ENCODE measurements at places on chromosomes 7 and 10.

GRCh38 chr10:111129363-111129762, 52.5 kb downstream of the ADRA2A start:
- no peak for DNase-seq

- no peak for DNase-seq
Measured at GRCh38 chr7:49596701-49597491, 176.5 kb upstream of the VWC2 start.

DNA sequence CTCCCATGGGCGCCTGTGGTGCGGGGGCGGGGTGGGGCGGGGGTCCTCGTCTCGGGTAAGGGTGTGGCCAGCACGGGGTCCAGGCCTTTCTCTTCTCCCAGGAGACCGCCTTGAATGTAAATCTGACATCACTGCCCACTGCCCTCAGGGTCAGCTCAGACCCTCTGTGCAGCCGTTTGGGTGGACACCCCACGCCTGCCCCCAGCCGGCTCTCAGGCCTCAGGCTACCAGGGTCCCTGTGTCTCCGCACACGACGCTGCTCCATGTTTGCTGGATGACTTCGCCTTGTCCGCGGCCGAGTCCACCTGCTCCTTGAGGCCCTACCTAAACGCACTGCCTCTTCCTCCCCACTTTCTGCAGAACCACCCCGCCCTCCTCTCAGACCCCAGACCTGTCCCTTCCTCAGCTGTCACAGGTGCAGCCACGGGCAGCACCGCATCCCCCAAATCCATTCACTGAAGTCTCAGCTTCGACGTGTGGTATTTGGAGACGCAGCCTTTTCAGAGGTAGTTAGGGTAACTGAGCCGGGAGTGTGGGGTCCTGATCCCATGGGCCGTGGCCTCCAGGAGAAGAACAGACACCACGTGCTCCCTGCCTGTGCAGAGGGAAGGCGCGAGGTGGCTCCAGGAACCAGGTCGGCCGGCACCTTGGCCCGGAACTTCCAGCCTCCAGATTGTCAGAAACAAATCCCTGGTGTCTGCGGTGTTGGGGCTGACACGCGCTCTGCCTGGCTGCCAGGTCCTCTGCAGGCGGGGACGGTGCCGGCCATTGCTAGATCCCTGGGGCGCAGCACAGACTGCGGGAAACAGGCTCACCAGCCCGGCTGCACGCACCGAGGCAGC, 97.4 kb upstream of the DIP2C start:
- DNase-seq, result peak; percentile 52

DNA sequence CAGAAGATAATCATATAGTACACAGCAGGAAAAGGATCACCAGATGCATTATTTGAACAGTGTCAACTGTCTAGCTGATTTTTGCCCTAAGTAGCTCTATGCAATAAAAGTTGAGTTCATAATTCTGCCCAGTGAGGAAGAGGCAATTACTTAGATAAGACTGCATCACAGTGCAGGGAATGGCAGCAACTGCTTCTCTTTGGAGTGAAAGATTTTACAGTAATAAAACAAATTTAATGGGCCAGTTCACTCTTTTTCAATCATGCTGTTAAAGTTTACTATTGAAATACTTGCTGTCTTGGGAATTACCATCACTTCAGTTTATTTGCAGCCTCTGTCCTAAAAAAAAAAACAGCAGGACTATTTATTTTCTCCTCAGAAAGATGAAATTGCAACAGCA, 907.9 kb downstream of the ANKRD7 start:
- no peak for DNase-seq
